ENCODE measurements at places on chromosomes 2 and 18.

GRCh38 chr2:112605926-112606325 lies 21.5 kb downstream of the CHCHD5 start:
- DNase-seq = no peak

DNA sequence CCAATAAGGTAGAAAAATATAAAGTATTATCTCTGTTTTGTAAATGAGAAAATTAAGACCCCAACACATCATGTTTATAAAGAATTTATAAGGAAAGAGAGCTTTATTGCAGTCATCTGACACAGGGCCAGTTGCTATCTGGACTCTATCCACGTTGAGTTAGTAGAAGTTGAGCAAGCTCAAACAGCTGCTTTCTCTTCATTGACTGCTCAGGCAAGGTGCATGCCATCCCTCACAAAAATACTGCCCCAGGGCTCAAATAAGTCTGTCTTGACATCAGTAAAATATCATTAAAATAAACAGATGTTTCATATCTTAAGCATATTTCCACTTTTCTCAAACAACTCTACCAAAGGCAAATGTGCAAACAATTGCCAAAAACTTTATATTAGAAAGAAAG lies 14.8 kb downstream of the COL5A2 start:
- DNase-seq = no peak

DNA sequence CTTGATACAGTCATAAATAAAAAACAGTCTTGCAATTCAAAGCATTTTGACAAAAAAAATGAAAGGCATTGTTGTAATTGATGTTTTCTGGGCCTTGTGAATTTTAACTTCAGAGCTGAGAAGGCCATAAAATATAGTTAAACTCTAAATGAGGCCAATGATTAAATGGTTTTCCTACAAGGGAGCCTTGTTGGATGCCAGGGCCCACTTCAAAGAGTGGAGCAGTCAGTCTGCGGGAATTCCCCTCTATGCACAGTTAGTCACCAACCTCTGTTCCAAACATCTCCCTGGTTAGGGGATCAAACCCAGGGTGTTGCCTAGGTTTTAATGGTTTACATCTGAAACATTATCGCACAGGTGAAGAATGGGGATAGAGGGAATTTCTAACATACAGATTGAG lies 143.4 kb downstream of the NCKAP5 start:
- DNase-seq = no peak

DNA sequence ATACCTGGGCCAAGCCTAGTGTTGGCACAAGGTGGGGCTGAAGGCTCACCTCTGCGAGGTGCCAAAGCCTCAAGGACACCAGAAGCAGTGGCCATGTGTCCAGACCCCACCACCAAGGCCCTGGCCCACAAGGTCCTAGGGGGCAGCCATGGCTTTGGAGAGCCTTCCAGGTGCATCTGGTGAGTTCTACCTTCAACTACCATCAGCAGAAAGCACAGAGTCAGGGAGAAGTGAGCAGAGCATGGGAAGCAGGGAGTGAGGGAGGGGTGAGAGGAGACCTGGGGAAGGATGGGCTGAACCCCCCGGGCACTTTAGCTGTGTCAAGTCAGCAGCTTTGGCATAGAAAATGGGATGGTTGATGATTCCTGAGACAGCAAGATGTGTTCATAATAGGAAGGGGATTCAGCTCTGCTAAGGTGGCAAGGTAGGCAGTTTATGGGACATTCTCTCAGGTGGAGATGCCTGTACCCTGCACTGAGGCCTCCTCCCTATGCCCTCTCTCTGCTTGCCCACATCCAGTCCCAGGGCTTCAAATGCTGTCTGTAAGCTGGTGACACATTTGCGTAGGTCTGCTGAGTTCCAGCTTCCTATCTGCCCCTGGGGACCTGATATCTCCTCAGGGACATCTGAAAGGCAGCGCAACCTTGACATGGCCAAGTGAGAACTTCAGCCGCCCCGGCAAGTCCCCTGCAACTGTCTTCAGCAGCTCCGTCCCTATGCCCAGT lies 83.4 kb upstream of the RGPD5 start:
- DNase-seq = peak; percentile 40

DNA sequence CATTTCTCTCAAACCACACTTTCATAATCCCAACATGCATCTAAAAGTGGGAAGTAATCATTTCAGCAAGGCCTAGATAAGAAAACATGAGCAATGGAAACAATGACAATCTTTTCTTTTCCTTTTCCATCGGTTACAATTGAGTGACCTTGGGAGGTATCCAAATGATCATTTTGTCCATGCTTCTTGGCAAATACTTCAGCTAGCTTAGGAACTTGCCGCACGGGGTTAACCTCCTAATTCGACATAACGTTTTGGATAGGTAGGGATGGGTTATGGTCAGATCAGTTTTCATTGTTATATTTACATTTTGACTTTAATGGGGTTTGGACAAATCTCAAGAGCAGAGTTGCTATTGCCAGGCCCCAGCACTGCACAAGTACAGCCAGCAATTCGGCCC lies 4.6 kb upstream of the PTPRM start:
- DNase-seq = no peak
